Dermis blood vessel endothelial cell (primary cell): ENCODE measurements at places on chromosomes 12 and 14.

DNA sequence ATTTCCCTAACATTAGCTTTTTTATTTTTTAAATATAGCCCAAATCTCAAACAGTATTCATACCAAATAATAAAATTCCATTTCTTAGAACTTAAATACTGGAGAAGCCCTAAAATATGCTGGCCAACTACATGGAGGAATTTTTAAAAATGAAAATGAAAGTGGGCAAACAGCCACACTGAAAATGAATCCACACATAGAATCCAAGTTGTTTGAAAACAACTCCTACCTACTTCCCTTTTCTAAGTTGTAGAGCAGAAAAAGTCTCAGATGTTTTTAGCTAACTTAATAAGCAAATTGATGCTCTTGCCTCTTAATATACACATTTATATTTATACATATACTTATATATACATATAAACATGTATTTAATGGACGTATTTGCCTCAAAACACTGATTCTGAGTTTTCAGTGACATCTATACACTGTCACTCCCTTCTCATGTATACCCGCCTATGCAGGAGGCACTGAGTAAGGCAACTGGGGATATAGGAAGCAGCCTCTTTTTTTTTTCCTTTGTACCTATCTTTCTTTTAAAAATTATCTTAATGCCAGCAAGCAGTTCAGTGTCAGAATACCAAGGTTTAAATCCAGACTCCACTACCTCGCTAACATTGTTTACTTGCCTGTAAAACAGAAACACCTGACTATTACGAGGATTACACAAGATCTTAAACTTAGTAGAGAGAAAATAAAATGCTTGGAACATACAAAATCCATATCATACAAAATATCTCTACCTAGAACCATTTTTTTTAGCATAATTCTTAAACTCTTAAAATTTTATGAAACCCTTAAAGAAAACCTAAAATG lies 13.3 kb downstream of the DICER1 start:
- DNase-seq, result peak; percentile 24

- no peak for DNase-seq
Observed at GRCh38 chr12:50679612-50680011, 84.3 kb upstream of the ATF1 start.

- DNase-seq, result no peak
Observed at GRCh38 chr12:47744778-47745436, 13.8 kb downstream of the RAPGEF3 start.

DNA sequence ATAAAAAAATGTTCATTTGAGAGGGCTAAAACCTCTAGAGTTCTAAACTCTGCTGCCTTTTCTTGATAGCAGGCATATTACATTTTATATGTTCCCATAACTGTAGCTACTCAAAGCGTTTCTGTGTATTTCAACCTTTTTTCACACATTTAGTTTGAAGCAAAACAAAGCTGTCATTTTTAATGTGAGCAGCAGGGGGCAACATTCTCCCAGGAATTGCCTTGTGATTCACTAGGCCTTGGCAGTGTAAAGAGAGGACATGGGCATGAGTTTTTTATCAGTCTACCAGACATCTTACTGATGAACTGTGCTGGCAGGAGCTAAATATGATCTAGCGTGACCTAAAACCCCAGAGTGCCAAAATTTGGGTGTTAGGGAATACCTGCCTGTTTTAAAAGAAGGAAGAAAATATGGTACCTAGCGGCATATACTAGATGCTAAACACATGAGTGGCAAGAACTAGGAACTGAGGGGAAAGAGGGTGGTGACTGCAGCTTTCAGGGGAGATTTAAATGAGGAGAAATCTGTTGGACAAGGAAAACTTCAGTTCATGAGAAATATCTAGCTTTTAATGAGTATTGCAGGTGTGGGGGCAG lies 65.3 kb downstream of the IFT43 start:
- peak; percentile 79 for DNase-seq

GRCh38 chr12:17802657-17803641 lies 287.0 kb downstream of the RERGL start:
- DNase-seq, result no peak

DNA sequence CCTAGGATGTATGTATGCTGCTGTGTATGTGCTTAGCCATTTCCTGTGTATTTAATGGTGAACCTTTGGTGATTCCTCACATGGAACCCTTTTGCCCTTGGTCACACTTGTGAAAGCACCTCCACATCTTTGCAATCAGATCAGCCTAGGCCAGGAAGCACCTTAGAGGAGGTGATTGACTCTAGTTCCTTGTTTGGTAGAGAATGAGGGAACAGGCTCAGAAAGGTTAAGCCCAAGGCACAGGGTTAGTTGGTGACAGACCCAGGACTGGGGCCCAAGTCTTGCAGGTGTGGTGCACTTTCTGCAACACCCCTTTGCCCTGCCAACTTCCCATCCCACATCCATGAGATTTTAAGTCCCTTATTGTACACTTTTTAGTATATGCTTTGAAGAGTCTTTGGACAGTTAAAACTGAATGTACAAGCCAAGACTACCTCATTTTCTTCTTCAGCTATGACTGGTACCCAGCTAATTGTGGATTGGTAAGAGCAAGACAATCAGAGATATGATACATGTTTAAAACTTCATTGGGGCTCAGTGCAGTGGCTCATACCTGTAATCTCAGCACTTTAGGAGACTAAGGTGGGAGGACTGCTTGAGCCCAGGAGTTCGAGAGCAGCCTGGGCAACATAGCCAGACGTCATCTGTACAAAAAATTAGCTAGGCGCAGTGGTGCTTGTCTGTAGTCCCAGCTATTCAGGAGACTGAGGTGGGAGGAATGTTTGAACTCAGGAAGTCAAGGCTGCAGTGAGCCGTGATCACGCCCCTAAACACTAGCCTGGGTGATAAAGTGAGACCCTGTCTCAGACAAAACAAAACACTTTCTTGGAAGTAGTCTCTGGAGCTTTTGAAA lies 71.1 kb downstream of the RASSF3 start:
- DNase-seq, result no peak

DNA sequence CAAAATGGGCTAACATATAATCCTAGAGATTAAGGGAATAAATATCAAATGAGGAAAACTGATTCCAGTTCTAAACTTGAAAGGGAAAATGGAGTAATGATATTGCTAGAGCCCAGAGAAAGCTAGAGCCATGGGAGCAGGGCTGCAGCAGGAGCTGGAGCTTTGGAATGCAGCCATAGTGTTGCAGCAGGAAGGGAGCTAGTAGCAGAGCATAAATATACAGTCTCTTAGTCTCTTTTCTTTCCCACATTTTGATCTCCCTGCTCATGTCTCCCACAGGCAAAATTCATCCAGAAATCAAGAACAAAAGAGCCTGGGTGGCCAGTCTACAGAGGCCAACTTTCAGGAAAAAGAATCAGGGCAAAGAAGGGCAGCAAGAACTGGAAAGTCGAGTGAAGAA lies 253.7 kb downstream of the ATXN7L3B start:
- no peak for DNase-seq

DNA sequence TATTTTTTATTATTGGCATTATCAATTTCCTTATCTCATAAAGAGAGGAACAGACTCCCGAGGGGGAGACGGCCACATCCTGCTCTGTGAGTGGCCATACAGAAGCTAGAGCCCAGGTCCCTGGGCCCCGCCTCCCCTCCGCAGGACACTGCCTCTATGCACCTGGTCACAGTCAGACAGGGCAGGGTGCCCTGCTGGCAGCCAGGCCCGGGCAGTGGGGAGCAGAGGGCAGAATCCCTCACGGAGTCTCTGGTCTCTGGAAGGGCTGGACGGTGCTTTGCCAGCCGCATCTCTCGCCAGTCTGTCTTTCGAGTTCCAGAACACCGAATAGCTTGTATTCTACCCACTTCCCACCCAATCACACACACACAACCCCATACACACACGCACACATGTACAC lies 16.4 kb upstream of the CACNA2D4 start:
- no peak for DNase-seq
